ENCODE measurements at places on chromosomes 4 and X.

GRCh38 chr4:40211224-40212185 is 14.7 kb downstream of the RHOH start:
- DNase-seq = no peak

- DNase-seq = no peak
Measured at GRCh38 chr4:76589402-76589801, 154.4 kb downstream of the SHROOM3 start.

GRCh38 chr4:77188498-77189220 is 31.7 kb downstream of the CCNG2 start:
- DNase-seq = no peak

- DNase-seq = no peak
Measured at GRCh38 chr4:173367285-173367684, 3.5 kb upstream of the SAP30 start.
